ENCODE measurements at places on chromosomes 13 and 19.

DNA sequence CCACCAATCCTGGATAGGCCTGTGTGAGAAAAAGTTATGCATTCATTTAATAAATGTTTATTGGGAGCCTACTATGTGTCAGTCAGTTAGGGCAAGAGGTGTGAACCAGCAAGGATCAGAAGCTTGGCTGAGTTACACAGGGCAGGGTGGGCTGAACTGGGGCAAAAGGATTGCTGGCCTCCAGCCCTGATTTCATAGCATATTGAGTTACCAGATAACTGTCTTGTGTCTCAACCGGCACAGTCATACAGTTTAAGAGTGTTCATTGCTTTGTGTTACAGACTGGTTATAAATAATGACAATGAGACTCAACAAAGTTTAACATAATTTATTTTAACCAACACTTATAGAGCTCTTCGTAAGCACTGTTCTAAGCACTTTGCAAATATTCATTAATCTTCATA is 253.8 kb downstream of the DLEU7 start:
- no peak for DNase-seq

- no peak for DNase-seq
Observed at GRCh38 chr19:39398297-39398864, 7.2 kb downstream of the MED29 start.

DNA sequence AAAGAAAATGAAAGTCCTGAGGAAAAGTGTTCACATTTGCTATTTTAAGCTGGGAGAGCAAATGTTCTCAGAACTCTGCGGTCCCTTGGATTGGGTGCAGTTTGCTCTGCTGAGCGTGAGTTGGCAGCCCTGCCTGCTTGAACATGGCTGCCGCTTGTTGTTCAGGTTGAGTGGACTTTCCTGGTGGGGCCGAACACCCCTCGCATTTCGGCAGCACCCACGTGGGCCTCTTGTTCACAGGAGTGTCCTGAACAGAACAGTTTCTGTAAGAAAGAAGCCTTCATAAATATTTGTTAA is 10.8 kb upstream of the RNF113B start:
- no peak for DNase-seq

DNA sequence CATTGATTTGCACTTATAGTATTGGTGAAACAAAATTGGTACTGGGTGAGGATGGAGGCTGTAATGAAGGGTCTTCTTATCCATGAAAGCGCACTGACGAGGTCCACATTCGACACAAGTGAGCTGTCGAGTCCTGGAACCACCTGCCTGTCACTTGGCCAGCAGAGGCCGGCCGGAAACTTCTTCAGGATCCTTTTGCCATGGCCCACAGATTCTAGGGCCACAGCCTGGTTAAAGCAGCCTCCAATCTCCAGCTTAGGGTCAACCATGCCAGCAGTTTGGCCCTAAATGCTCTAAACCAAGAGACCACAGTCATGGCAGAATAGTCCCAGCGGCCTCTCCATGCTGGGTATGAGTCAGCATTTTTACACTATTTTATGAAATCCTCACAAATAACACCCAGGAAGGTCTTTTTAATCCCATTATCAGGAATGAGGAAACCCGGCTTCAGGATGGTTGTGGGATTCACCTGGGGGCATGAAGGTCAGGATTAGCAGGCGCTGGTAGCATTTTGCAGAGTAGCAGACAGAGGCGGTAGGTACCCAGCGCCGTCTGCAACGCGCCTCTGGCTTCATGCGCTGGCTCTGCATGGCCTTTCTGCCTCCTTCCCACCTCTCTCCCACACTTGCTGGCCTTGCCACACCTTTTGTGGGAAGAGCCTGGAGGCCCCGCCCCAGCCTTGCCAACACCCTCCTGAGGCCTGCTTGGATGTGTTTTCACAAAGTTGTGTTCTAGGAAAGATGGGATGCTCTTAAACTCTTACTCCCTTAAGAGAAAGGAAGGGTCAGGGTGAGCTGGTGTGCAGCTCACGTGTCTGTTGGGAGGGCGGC is 15.2 kb downstream of the GAS6 start:
- no peak for DNase-seq

- DNase-seq = no peak
Observed at GRCh38 chr19:18271433-18271841, 2.8 kb downstream of the IQCN start.

- no peak for DNase-seq
Observed at GRCh38 chr13:94233401-94233800, 246.1 kb downstream of the DCT start.

GRCh38 chr19:47435883-47436417 is 16.6 kb upstream of the MEIS3 start:
- no peak for DNase-seq

DNA sequence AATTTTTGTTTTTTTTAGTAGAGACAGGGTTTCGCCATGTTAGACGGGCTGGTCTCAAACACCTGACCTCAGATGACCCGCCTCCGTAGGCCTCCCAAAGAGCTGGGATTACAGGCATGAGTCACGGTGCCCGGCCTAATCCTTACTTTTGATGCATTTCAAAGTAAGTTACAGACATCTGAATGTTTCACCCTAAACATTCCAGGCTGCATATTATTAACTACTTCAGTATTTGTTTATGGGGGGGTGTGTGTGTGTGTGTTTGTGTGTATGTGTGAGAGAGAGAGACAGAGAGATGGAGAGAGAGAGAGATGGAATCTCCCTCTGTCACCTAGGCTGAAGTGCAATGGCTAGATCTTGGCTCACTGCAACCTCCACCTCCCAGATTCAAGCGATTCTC is 13.1 kb downstream of the SULT2B1 start:
- no peak for DNase-seq

Data from NCI-H1092 treated with DMSO at 0.1 percent for 48 hours (cell line).